ENCODE measurements at places on chromosomes 7 and 10.

DNA sequence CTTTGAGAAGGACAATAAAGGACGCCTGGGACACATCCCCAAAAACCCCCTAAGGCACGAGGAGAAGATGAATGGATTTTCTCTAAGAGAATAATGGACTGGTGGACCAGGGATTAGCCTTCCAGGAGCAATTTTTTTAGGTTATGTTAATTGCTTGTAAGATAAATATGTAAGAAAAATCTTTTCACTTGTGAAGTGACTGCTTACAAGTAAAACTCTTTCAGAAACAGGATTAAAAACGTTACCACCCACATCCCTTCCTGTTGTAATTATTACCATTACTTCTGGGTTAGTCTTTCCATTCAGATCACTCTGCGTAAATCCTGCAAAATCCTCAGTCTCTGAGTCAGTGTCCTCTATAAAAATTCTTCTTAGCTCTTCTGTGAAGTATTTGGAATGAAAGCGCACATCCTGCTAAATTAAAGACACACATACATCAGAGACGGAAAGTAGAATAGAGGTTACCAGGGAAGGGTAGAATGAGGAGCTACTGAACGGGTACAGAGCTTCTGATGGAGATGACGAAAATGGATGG, 34.3 kb downstream of the CDCA7L start:
- DNase-seq, result no peak

DNA sequence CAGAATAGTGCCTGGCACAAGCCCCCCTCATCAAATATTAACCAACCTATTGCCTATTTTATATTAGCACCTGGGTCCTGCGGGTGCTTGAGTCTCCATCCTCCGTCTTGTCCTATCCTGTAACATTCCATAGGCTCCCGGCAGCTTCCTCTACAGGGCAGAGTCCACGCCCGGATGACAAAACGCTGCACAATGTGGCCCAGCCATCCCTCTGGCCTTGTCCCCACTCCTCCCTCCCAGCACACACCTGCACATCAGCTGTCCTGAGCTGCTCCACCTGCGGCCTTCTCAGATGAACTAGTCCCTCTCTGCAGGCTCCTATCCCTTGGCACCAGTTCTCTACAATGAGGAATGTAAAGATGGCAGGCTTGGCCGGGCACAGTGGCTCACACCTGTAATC, 153.5 kb upstream of the PDE1C start:
- no peak for DNase-seq

DNA sequence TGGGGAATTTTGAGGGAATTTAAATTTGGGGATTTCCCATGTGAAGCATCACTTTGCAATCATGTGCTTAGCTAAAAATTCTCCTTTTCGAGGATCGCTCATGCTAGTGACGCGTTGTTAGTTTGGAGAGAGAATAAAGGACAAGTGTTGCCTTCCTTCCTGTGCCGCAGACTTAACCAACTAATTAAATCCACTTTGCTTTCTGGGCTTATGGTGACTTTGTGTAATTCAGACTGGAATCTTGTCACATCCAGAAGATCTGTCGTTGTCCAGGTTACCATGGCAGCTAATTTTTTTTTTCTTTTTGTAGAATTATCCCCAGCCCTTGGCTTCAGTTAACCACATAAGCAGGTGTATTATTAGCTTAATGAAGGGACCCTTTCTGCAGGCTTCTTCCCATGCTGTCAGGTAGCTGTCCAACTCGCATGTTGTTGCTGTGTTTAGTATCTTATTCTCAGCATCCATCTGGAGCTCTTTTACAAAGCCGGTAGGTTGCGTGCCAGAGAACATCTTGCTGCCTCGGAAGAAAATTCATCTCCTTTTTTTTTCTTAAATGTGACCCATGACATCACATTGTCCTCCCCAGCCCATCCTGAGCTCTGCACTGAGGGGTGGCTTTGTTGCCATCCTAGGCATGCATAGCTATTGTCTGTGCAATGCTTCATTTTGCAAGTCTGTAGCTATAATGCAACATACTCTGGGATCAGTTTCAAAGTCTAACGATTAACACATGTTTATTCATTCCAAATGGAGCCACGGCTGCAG, 47.2 kb upstream of the NRP1 start:
- no peak for DNase-seq

- no peak for DNase-seq
Observed at GRCh38 chr10:132106431-132106830, 40.7 kb downstream of the JAKMIP3 start.

DNA sequence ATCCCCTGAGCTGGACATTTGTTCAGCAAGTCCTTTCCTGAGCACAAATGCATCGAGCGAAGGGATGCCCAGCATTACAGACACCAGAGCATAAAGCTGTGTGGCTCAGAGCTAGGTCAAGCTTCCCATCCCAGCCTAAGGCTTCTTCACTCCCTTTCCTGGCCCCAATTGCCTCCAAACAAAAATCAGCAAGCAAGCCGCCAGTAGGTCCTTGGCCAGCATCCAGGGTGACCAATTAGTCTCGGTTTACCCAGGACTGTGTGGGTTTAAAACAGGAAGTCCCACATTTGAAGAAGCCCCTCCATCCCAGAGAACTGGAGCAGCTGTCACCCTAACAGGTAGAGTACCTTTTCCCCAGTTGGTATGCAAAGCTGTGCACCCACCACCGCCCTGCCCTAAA, 51.2 kb downstream of the PRKAG2 start:
- no peak for DNase-seq

DNA sequence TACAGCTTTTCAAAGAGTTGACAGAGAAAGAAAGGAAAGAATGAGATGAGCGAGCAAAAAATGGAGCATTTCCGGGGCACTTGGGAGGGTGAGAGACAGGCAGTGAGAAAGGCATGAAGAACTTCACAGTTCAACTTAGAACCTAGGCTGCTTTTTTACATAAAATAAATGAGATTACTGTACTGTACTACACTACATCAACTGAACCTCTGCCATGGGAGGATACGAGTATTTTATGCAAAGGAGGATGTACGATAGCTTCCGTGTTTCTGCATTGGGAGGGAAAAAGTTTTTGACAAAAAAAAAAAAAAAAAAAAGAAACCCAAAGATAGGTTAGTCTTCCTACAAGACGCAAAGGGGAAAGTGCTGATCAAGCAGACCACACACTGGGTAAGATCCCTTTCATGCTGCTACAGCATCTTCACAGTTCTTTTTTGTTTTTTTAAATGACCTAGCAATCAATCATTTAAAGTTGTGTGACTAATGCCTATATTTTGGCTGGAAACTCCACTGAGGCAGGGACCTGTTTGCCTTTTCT, 88.0 kb downstream of the RAPGEF5 start:
- no peak for DNase-seq

DNA sequence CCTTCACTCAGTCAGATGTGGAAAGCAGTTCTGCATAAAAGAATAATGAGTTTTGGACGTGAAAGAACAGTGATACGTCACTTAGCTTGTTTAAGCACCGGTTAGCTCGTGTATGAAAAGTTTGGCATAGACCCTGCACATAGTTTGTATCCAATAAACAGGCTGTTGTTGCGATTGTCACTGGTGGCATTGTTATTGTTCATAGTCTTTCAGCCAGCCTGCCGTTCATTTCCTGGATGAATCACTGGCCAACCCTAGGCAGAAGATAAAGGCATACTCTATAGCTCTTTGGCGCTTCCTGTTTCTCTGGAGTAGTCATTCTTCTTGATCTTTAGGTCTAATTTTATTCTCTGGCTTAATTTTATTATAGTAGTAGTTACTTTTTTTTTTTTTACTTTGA, 57.8 kb upstream of the ANKRD30A start:
- DNase-seq, result no peak

DNA sequence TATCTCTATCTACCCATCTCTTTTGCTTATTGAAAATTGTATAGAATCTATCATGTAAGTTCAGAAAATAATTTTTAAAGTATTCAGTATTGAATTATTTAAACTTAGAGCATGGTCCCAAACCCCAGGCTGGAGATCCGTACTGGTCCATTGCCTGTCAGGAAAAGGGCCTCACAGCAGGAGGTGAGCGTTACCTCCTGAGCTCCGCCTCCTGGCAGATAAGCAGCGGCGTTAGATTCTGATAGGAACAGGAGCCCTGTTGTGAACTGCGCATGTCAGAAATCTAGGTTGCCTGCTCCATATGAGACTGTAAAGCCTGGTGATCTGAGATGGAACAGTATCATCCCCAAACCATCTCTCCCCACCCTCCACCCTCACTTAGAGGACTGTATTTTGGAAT, 266.0 kb upstream of the CNTNAP2 start:
- DNase-seq, result no peak

DNA sequence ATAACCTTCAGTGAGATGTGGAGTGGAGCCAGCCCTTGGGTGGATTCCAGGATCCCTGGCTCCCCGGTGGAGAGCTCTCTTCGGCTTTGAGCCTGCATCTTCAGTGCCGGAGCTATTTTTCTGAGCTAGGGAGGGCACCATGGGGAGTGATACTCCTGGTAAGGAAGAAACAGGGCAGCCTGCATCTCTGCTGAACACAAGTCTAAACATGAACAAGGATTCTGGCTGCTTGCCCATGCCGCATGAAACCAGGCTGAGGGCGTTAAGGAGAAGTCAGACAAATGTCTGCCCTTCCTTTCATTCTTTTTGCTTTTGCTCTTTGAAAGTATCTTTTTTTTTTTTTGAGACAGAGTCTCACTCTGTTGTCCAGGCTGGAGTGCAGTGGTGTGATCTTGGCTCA, 60.4 kb downstream of the EVX1 start:
- no peak for DNase-seq

GRCh38 chr10:91465261-91465660, 55.1 kb downstream of the HECTD2 start:
- DNase-seq, result no peak

DNA sequence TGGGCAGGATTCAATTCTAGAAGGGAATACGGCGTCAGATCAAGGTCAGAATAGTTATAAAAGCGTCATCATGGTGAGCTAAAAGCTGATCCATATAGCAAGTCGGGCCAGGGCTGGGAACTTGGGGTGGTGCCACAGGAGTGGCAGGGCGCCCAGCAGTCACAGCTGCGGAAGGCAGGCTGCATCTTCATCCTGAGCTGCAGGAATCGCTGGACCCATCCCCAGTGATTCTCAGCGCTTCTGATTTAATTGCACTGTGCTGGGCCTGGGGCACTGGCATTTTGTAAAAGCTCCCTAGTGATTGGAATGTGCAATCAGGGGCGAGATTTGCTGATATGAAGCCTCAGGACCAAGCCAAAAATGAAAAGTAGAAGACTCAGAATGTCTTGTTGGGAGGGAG, 135.3 kb downstream of the CTTNBP2 start:
- DNase-seq, result no peak

- no peak for DNase-seq
Observed at GRCh38 chr7:151735186-151735850, 141.6 kb downstream of the PRKAG2 start.

GRCh38 chr7:734214-734613, 7.1 kb upstream of the PRKAR1B start:
- DNase-seq, result no peak

DNA sequence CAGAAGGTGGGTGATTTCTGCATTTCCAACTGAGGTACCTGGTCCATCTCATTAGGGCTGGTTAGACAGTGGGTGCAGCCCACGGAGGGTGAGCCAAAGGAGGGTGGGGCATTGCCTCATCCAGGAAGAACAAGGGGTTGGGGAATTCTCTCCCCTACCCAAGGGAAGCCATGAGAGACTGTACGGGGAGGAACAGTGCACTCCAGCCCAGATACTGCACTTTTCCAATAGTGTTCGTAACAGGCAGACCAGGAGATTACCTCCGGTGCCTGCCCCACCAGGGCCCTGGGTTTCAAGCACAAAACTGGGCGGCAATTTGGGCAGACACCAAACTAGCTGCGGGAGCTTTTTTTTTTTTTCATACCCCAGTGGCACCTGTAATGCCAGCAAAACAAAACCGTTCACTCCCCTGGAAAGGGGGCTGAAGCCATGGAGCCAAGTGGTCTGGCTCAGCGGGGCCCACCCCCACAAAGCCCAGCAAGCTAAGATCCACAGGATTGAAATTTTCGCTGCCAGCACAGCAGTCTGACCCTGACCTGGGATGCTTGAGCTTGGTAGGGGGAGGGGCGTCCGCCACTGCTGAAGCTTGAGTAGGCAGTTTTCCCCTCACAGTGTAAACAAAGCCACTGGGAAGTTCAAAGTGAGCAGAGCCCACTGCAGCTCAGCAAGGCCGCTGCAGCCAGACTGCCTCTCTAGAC, 31.2 kb downstream of the ARMC10 start:
- no peak for DNase-seq

DNA sequence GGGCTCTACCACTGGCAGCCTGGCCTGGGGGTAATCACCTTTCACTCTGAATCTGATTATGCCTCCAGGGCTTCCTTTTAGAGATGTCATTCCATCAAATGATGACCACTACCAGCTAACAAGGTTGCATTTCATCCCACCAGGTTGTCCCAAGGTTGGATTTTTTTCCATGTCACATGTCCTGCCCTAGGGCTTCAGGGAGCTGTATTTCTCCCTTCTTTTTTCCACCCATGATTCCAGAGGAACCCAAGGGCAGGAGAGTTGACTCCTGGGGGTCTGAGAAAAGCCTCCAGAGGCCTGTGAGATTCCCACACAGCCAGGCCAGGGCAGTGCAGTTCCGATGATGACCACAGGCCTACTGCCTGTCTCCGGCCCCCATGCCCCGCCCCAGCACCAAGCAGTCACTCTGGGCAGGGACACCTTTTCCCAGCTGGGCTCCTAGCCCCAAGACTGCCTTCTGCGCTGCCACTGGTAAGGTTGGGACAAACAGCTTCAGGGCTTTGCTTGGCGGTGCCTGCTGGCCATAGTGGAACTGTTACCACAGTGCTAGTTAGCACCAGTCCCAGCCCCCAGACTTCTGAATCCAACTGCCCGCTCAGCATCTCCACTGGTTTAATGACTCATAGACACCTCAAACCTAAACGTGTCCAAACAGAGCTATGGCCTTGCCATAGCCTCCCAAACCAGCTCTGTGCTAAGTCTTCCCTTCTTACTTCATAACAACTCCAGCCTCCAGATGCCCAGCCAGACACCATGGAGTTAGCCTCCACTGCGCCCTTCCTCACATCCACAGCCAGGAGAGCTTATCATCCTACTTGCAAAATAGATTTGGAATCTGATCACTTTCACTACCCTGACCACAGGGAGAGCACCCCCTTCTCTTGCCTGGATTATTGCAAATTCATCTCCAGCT, 133.7 kb downstream of the ARHGAP22 start:
- DNase-seq, result no peak

DNA sequence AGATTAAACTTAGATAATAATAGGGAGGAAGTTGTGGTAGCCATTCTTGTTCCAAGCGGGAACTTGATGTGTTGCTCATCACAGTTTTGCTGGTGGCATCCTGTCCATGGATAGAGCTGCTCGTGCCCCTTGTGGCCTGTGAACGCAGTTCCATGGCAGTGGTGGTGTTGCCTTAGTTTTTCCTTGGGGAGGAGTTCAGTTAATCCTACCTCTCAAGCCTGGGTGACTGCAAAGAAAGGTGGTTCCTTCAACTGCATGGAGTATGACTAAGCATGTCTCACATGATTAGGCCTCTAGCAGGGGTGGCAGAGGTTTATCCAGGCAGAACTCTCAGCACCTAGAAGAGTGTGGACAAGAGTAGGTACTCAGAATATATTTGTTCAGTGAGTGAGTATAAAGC, 99.7 kb downstream of the MAPK8 start:
- no peak for DNase-seq
